Prostate gland (tissue), 2 donors: ENCODE measurements at places on chromosomes 7 and 10. TPM values are rescaled to one million over a fixed set of nuclear protein-coding genes. Genes with fewer than 3 reads are reported as not detected.

RFC2 gene
- total RNA-seq = 15.6 TPM

PHYH gene
- total RNA-seq = 18.2 TPM

TWNK gene
- total RNA-seq = 17.3 TPM

NAT16 gene
- total RNA-seq = not detected

OR13A1 gene
- total RNA-seq = not detected

CALHM1 gene
- not detected for total RNA-seq

FAM204A gene
- total RNA-seq = 35.8 TPM

LMOD2 gene
- total RNA-seq = not detected

C7orf57 gene
- total RNA-seq = 0.34 TPM

WNT8B gene
- total RNA-seq = 0.40 TPM

PHF14 gene
- 25.7 TPM for total RNA-seq
